ENCODE measurements at places on chromosomes 4 and X.

- DNase-seq: no peak
Measured at GRCh38 chr4:15130441-15130840, 128.2 kb downstream of the CPEB2 start.

GRCh38 chr4:85478576-85478975 is 3.6 kb downstream of the ARHGAP24 start:
- DNase-seq: no peak

- no peak for DNase-seq
Measured at GRCh38 chrX:55014897-55015299, 14.7 kb downstream of the APEX2 start.

- no peak for DNase-seq
Measured at GRCh38 chr4:180084561-180084960, 2158.6 kb upstream of the TENM3 start.

Measured in stimulated activated CD8-positive, alpha-beta memory T cell treated with anti-CD3 and anti-CD28 coated beads, Interleukin-4, amount 100 ng/mL, for 4 hours (primary cell).